ENCODE measurements at places on chromosomes 13 and 19.
A peak's percentile ranks its signal among the peaks of the same experiment; 100 is the strongest.

- no peak for DNase-seq
Observed at GRCh38 chr13:21723807-21724505, 53.1 kb downstream of the FGF9 start.

DNA sequence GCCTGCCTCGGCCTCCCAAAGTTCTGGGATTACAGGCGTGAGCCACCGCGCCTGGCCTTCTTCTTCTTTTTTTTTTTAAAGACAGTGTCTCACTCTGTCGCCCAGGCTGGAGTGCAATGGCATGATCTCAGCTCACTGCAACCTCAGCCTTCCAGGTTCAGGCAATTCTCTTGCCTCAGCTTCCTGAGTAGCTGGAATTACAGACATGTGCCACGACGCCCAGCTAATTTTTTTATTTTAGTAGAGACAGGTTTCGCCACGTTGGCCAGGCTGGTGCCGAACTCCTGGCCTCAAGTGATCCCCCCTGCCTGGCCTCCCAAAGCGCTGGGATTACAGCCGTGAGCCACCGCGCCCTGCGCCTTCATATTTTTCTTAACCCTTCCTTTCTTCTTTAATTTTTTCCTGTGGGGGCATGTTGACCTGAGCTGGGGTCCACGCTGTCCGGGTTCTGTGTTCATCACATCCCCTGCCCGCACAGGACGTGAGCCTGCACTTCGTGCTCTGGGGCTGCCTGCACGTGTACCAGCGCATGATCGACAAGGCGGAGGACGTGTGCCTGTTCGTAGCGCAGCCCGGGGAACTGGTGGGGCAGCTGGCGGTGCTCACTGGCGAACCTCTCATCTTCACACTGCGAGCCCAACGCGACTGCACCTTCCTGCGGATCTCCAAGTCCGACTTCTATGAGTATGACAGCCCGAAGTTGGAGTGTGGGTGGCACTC is 14.1 kb downstream of the PNPLA6 start:
- no peak for DNase-seq

DNA sequence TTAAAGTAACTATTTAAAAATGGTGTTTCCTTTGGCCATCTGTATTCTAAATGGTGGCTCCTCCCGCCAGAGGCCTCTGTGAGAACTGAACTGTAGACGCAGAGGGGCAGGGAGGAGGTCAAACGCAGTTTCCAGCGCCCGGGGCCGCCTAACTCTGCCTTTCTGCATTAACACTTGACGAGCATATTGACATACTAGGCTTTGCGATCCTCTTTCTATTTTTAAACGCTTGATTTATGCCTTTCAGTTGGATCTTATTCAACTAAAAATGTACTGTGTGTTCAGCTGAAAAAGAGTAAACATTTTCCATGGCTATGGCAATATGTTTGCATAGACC is 74.7 kb downstream of the SPACA7 start:
- DNase-seq, result no peak

DNA sequence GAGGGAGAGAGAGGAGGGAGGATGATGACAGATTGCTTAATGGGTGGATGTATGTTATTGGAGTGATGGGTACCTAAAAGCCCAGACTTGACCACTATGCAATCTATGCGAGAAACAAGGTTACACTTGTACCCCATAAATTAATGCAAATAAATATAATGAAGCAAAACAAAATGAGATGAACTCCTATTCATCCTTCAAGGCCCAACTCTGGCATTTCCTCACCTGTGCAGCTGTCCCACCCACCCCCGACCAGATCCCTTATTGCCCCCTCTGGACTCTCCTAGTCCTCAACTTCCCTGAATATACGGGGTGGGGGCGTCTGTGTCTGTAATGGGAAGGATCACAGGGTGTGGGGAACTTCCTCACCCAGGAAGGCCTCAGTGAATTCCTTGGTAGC is 4.1 kb downstream of the PGLYRP2 start:
- DNase-seq, result no peak

DNA sequence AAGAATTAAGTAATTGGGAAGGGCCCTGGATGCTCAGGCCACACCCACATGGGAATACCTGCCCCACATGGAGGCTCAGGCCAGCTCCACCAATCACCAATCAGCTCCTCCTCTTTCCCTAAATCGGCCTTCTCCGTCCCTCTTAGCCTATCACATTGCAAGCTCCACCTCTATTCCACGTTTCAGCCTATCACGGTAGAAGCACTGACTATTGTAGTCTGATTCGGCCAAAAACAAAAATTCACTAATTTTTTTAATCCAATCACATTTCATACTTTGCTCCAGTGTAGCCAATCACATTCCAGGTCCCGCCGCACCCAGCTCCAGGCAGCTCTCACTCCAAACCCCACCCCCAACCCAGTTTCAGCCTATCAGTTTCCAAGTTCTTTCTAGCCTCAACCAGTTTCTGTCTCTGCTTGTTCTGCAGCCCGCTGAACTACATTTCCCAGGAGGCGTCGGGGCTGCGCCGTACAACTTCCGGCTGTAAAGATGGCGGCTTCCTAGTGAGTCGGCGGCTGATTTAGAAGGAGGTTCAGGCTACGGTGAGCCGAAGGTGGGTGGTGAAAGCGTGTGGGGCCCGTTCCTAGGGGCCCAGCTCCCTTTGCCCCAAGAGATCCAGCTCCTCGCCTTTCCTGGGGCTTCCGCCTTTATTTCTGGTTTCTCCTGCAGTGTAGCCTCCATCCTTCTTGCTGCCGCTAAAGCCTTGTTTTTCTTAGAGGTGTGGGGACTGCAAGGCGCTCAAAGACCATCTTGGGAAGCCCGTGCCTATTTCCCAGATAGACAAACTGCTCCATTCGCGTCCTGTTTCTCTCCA is at the start of gene BABAM1:
TSS of gene BABAM1 (plus strand) at position 469 of the 814 bp plus-strand sequence. CDS start 1,364 bp downstream, outside the sequence.
- DNase-seq, result peak; percentile 100

DNA sequence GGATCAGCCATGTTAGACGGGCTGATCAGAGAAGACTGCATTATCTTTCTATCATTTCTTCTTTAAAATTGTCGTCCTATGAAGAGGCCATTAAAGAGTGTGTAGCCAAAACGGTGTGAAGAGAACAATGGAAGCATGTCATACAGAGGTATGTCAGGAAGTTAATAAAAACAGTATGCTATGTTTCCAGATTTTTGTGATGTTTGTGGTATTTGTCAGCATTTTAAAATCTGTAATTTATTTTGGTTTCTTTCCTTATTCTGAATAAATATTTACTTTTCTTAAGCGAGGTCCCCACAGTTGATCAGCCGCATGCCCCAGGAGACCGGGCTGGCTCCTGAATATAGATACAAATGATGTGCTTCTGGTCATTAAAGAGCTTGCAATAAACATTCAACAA is 142.9 kb upstream of the SERP2 start:
- DNase-seq, result no peak

GRCh38 chr13:20441879-20442278 is 83.8 kb downstream of the CRYL1 start:
- DNase-seq, result peak; percentile 31

DNA sequence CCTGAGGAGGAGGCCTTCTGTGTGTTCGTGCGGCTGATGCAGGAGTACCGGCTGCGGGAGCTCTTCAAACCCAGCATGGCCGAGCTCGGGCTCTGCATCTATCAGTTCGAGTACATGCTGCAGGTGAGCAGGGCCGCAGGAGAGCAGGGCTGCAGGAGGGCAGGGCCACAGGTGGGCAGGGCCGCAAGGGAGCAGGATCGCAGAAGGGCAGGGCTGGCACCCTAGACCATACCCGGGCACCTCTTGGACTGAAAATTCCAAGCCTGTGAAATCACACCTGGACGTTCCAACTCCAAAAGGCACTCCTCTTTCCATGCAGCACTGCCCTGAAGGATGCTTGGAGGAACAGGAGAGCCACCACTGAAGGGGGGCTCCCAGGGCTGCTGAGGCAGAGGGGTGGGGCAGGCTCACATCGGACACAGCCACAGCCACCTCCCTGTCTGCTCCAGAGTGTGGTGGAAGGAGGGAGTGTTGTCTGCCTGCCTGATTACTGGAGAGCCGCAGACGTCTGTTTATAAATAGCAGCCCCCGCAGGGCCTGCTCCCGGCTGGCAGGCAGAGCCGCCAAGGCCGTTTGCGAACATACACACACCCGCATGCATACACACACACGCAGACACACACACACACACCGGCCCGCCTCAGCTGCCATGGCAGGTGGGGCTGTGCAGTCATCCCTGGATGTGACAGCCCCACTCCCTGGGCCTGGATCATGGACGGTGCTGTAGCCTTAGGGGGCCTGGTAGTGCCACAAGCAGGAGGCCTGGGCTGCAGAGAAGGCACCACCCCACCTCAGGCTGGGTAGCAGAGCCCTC is 20.2 kb downstream of the EVI5L start:
- DNase-seq, result no peak

DNA sequence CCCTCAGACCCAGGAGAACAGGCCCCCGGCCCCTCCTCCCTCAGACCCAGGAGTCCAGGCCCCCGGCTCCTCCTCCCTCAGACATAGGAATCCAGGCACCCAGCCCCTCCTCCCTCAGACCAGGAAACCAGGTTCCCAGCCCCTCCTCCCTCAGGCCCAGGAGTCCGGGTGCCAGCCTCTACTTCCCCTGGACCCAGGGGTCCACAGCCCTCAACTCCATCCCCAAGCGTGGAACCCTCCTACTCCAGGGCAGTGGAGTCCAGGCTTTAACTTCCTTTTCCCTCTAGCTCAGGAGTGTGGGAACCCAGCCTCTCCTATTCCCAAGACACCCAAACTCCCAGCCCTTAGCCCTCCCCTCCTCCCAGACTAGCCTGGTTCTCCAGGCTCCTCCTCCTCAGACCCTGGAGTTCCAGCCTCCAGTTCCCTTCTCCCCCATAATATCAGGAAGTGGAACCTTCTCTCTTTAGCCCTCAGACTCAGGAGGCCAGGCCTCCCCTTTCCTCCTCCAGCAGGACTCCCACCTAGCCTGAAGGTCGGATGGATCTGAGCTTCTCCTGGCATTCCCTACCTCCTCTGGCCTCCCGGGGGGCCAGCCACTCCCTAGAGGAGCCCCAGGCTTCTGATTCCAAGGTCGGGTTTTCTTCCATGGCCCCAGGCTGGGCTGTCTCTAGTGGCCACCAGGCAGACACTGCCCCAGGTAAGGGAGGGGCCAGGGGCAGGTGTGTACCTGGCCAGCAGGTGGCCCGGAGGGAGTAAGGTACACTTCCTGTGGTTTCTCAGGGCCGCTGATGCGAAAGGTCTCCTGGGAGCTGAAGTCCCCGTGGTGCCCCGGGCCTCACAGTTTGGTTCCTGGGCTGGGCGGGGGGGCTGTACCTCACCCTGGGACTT is at the start of gene TMC4:
TSS of gene TMC4 (minus strand) at position 690 of the 888 bp plus-strand sequence. CDS start at position 647, 43 bp downstream.
- peak; percentile 25 for DNase-seq

- peak; percentile 74 for DNase-seq
Observed at GRCh38 chr13:41465241-41465847, 8.0 kb downstream of the RGCC start.

DNA sequence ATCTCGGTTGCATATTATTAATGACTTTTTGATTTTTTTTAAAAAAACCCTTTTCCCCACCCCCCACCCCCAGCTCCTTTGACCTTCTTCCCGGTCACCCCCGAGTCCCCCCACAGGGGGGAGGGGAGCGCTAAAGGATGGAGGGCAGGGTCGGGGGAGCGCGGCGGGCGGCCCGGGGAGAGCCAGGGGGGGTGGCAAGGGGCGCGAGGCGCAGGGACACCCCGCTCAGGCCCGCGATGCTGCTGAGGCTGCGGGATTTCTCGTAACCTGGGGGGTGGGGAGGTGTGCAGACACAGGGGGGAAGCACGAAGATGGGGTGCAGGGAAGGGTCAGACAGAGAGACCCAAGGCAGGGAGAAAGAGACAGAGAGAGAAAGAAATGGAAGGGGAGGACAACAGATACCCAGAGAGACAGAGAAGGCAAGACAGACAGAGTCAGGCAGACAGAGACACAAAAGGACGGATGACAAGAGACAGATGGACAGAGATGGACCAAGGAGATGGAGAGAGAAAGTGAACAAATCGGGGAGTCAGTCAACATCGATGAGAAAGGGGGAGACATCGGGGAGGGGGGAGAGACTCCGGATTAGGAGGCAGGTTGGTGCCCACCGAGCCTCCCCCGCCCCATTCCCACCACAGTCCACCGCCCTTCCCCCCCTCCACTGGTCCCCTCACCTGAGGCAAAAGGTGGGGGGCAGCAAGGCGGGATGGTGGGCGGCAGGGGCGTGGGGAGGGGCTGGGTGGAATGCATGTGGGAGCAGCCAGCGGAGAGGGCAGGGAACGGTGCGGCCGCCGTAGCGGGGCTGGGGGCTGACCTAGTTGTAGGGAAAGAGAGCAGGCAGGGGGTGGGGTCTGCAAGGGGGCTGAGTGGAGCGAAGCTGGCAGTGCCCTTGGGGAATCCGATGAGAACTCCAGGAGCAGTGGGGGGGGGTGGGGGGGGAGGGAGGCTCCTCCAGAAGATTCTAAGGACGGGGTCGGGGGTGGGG is 14.2 kb downstream of the KCNC3 start:
- no peak for DNase-seq

DNA sequence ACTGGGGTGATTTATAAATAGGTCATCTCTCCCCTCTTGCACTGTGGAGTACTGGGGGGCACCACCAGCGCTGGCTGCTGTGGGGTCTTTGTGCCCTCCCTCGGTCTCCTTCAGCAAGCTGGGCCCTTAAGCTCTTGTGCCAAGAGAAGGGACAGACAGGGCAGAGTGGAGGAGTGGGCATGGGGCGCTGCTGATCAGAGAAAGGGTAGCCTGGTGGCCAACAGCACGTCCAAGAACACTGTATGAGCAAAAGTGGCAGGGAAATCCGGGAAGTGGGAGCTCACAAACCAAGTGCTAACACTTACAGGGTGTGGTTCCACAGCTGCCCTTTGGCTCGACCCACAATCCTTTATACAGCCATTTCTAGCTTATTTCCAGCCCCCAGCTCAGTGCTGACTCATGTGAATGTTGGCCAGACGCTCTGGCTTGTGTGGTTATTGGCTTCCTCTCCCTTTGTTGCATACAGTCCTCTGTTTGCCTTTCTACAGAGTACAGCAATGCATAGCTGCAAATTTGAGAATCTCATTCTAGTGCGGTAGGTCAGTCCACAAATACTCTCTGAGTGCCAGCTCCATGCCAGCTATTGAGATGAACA is 298.8 kb downstream of the SHISA2 start:
- DNase-seq, result peak; percentile 74

DNA sequence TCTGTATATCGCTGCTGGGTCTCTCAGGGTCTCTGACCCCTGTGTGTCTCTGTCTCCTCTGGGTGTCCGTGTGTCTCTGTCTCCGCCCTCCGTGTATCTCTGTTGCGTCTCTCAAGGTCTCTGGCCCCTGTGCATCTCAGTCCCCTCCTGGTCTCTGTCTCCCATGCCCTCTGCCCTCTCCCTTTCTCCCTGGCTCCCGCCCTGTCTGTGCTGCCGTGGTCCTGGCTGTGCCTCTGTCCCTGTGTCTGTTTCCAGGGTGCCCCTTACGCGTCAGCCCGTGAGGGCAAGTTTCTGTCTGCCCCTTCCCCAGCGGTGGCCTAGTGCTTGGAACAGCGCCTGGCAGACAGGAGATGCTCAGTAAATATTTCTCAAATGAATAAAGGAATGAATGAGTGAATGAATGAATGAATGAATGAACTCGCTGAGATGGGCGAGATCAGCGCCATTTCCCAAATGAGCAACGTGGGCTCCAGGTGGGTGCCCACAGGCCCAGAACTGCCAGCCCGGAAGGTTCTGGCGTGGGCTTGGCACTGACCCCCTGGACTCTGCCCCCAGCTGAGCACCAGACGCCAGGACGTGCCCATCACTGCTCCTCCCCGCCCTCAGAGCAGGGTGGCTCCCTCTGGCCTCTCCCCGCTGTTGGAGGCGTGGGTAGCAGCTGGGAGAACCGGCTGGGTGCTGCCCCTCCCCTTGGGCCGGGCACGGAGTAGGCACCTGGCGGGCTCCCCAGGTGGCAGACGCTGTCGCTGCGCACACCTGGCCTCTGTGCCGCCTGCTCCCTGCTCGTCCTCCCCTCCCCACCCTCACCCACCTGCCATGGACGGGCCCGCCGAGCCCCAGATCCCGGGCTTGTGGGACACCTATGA is at the start of gene SULT2B1:
TSS of gene SULT2B1 (plus strand) at position 736 of the 866 bp plus-strand sequence. CDS start at position 817, 81 bp downstream.
- no peak for DNase-seq

GRCh38 chr13:44393391-44393790 is 19.8 kb downstream of the SERP2 start:
- no peak for DNase-seq

- DNase-seq, result no peak
Observed at GRCh38 chr13:50149932-50150331, 134.7 kb downstream of the KCNRG start.
